Right renal cortex interstitium (tissue), 3 donors: ENCODE measurements at places on chromosomes 12 and 14.

DNA sequence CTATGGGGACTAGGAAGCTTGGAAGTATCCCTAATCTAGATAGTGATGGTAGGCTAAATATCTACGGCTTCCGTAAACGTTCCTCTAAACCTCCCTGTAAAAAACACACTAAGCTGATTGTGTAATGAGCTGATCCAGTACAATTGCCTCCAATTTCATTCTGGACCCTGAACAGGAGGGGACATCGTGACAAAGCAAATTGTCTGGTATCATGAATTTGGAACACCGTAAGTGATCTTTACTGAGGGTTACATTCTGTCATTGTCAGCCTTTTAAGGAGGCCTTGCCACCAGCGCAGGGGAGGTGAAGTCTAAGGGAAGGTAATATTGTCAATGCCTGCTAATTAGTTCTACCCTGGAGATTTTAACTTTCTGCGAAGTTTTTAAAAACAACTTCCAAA is 487 bp upstream of the MGST1 start:
- DNase-seq: no peak

GRCh38 chr14:35861204-35861868 is 35.2 kb downstream of the BRMS1L start:
- no peak for DNase-seq

GRCh38 chr14:98136012-98136789 is 1135.8 kb downstream of the BCL11B start:
- no peak for DNase-seq

DNA sequence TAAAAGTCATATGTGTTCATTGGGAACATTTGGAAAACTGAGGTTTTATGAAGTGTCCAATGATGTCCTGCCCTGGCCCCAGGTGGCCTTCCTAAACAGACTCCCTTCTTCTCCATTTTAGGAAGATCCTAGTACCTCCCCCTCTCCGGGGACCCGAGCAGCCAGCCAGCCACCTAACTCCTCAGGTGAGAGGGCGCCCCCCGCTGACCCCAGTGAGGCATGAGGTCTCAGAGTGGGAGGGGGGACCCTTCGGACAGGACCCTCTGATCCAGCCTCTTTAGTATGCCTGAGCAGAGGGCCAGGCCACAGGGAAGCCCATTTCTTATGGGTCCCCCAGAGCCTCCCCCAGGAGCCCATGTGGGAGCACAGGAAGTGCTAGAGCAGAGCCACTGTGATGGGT is 23.7 kb downstream of the DEGS2 start:
- DNase-seq: no peak

GRCh38 chr14:89391556-89391955 is 25.5 kb downstream of the FOXN3 start:
- no peak for DNase-seq

- no peak for DNase-seq
Observed at GRCh38 chr14:90093942-90094595, 32.3 kb downstream of the KCNK13 start.

- no peak for DNase-seq
Observed at GRCh38 chr14:84129007-84129406, 1400.9 kb upstream of the FLRT2 start.

DNA sequence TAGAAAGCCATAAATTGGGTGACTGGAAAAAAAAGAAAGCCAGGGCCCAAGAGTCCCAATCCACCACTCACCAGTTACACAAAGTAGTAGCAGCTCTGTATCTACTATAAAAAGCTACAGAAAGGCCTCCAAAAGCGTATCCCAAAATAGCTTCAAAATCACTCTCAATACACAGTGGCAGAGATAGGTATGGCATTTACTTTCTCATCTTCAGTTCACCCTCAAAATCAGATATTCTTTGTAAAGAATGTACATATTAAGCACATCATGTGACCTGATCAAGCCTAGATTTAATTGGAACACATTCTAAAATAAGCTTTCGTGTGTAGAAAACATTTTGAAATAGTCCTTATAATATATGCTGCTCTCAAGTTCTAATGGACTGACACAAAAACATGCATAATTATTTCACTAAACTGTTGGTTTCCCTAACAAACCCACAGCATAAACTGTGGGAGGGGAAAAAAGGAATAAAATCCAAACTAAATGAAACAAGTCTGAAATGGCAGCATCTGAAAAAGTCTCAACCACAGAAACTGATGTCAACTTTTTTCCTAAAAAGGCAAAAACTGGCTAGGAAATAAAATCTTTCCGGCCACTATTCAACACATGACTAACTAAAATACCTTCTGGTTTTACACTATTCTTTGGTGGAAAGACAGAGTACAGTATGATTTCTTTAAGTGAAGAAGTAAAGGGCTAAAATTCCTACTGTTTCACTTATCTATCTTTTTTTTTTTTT is 25.9 kb downstream of the UBE2N start:
- no peak for DNase-seq

GRCh38 chr12:107593713-107594381 is 91.8 kb upstream of the PWP1 start:
- no peak for DNase-seq

DNA sequence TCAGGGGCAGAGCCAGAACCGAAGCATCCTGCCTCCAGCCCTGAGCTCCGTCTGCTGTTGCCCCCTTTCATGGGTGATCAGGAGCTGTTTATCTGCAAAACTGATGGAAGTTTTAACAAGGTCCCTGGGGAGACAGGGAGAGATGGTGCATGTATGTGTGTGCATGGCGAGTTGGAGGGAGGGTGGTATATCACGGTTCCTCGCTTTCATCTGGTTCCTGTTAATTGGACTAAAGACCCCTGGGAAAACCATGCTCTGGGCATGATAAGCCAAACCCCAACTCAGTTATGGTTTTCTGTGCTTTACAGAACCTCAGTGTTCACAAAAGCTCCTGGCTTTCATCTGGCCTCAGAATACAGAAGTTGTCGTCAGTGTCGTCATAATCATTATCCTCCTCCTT is 133.6 kb downstream of the KSR2 start:
- DNase-seq: no peak

GRCh38 chr14:53412819-53413675 is 259.9 kb upstream of the DDHD1 start:
- DNase-seq: no peak

GRCh38 chr14:71764701-71765382 is 167.4 kb upstream of the RGS6 start:
- no peak for DNase-seq

DNA sequence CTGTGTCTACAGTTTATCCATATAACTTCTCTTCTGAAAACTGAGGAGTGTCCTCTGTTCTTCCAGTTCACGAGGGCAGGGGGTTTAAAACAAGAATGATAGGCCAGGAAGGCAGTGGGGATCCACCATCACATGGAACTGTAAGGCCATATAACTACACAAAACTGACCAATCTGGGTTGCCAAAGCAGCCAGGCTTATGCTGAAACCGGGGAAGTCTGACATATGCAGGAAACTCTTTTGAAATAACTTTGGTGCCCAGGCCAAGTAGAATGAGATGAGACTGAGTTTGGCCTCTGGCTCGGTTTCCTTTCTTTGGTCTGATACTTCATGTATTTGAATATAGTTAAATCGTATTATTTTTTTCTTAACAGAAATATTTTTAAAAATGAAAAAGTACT is 18.0 kb upstream of the ATF1 start:
- no peak for DNase-seq

- DNase-seq: no peak
Observed at GRCh38 chr12:118428643-118429042, 52.3 kb downstream of the SUDS3 start.

DNA sequence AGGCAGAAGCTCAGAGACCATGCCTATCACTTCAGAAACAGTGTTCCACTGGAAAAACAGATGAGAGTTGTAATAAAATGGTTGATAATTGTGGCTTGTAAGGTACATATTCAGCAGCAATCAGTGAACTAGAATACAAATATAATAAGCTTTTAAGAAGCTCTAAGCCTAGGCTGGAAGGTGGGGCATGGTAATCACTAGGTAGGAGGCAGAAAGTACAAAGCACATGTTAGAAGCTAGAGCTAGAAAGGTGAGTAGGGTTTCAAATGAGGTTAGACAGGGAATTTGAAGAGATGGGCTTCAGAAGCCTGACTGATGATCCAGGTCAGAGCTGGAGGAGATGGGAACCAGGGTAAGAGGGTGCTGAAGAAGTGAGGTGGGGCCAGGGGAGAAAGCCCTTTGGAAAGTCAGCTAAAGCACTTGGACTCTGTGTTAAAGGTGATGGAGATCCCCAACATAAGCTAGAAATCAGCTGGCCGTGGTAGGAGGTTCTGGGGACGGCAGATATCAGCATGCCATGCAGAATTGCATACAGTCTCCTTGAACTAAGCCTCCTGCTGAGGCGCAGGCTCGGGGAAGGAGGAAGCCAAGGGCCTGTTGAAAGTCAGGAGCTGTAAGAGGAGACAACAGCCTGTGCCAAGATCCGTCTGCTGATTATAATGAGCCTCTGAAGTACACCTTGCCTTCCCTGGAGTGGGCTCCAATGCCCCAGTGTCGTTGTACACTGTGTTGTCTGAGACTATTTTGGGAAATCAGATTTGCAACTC is 659.4 kb downstream of the BCL11B start:
- DNase-seq: no peak

DNA sequence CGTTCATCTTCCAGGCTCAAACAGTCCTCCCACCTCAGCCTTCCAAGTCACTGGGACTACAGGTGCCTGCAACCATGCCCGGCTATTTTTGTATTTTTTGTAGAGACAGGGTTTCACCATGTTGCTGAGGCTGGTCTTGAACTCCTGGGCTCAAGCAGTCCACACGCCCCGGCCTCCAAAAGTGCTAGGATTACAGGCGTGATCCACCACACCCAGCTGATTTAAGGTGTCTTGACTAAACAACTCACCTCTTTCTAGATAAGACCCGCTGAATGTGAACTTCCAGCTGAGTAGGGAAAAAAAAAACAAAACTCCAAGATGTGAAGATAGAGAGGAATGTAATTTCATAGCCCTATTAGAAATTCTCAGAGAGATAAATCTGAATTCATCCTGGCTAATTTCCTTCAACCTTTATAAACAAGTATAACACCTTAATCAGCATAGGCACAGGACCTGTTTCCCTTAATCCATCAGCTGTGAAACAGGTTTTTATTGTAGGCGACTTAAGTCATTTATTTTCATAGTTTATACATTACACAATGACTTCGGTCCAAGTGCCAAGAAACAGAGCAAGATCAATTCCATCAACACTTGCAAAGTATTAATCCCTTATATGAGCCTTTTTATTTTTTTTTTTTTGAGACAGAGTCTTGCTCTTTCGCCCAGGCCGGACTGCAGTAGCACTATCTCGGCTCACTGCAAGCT is 51.5 kb downstream of the HCAR2 start:
- DNase-seq: no peak

GRCh38 chr14:90691627-90692026 is 124.6 kb downstream of the TTC7B start:
- DNase-seq: no peak

GRCh38 chr12:91892081-91892855 is 253.4 kb downstream of the BTG1 start:
- DNase-seq: no peak

DNA sequence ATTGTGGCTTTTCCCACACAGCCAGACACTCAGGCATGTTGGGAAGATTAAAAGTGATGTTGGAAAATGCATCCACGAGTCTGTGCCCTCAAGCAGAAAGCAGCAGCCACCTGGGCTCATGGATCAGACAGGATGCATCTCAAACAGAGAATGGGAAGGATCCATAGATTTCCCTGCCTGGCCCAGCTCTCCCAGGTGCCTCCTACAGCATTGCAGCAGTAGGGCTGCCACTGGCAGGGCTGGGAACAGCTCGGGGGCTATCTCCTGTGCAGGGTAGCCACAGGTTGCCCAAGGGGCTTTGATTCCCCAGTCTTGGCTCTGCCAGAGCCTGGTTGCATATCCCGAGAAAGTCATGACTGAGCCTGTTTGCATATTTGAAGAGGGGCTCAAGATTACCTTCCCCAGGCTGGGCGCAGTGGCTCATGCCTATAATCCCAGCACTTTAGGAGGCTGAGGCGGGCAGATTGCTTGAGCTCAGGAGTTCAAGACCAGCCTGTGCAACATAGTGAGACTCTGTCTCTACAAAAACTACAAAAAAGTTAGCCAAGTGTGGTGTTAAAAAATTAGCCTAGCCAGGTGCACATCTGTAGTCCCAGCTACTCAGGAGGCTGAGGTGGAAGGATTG is 19.5 kb downstream of the C14orf132 start:
- DNase-seq: no peak

DNA sequence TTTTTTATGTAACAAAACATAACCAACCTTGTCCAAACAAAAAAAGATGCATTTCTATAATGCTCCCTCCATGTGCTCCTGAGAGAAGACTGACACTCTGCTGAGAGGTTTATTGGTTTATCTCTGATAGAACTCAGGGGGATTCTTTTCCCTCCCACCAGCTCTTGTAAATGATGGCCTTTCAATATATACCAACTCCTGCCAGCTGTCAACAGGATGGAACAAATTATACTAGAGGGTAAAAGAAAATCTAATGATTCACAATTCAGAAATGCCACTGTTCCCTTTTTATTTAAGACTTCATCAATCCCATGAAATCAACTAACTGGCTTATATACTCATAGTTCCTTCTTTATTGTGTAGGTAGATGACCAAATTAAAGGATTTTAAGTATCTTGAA is 25.4 kb downstream of the PSMC1 start:
- no peak for DNase-seq

- no peak for DNase-seq
Observed at GRCh38 chr12:19095756-19096480, 33.6 kb upstream of the PLEKHA5 start.

GRCh38 chr12:109308534-109309380 is at the start of gene FOXN4:
TSS of gene FOXN4 (minus strand) at chr12:109309284. CDS start at chr12:109308321, 963 bp downstream.
- no peak for DNase-seq

GRCh38 chr12:111287125-111287900 is 81.6 kb downstream of the PHETA1 start:
- no peak for DNase-seq

GRCh38 chr14:50790589-50790988 is 40.4 kb downstream of the NIN start:
- DNase-seq: no peak

DNA sequence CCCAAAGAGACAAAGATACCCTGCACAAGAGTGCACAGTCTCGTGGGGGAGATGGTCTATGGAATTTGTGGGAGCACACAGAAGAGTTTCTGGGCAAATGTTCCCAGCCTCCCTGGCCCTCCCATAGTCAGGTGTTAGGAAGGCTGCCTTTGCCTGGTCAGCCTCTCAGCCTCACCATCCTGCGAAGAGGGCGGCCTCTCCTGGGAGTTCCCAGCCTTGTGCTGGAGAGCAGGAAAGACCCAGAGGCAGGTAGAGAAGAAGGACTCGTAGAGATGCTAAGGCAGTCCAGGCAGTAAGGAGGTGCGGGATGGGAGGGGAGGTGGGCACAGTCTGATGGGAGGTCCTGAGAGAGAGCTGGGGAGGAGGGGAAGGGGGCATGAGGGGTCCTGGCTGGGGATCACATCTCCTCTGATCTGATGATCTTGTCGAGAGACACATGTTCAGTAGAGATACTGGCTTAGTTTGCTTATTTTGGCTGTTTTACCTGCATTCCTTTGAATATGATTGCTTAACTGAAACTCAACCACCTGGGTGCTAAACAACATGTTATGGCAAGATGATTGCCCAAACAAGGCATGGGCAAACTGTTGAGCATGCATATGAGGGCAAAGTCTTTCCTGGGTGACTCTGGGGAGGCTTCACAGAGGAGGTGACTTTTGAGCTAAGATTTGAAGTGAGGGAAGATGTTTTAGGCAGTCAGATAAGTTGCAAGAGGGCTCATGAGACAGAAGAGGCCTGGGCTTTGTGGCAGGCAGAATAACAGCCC is 10.5 kb downstream of the SERPINA6 start:
- no peak for DNase-seq

GRCh38 chr14:73725116-73726024 is 11.2 kb upstream of the PNMA1 start:
- no peak for DNase-seq

- no peak for DNase-seq
Observed at GRCh38 chr12:11705010-11705409, 55.5 kb downstream of the ETV6 start.

GRCh38 chr12:55642267-55642666 is 5.6 kb downstream of the OR10P1 start:
- DNase-seq: no peak
